ENCODE measurements at places on chromosomes 2 and 18. TPM values are rescaled to one million over a fixed set of nuclear protein-coding genes. Genes with fewer than 3 reads are reported as not detected.

GBX2 gene
- not detected for total RNA-seq

C2orf66 gene
- not detected for total RNA-seq

IL1R2 gene
- total RNA-seq: not detected

CHST9 gene
- total RNA-seq: not detected

KANSL1L gene
- 5.8 TPM for total RNA-seq

SNTG2 gene
- 1.6 TPM for total RNA-seq

CIDEA gene
- not detected for total RNA-seq

TMEM169 gene
- total RNA-seq: 1.1 TPM

PHOSPHO2 gene
- total RNA-seq: 5.9 TPM

UGT1A4 gene
- not detected for total RNA-seq

UBR3 gene
- total RNA-seq: 21.3 TPM

PIEZO2 gene
- total RNA-seq: not detected

RTKN gene
- 1.9 TPM for total RNA-seq

CLIP4 gene
- 27.6 TPM for total RNA-seq

TTC39C gene
- total RNA-seq: 69.7 TPM

UGT1A6 gene
- not detected for total RNA-seq

DUSP28 gene
- 10.1 TPM for total RNA-seq

AGFG1 gene
- 94.9 TPM for total RNA-seq

LAMA1 gene
- not detected for total RNA-seq
